Cardiac fibroblast (primary cell): ENCODE measurements at places on chromosomes 4 and X.

DNA sequence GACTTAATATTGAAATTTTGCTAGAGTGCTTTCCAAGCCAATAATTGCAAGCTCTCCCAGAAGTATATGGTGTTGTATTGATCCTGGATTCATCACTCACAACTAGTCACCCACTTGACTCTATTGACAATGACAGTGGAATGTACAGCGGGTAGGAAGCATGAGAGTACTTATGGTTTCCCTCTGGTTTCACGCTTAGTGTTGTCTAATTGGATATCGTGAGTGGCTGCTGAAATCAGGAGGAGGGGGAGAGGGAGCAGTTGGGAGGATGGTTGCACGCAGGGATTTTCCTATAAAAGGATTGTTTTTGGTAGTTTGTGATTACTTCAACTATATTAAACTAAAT is 1819.5 kb upstream of the TENM3 start:
- DNase-seq = no peak

DNA sequence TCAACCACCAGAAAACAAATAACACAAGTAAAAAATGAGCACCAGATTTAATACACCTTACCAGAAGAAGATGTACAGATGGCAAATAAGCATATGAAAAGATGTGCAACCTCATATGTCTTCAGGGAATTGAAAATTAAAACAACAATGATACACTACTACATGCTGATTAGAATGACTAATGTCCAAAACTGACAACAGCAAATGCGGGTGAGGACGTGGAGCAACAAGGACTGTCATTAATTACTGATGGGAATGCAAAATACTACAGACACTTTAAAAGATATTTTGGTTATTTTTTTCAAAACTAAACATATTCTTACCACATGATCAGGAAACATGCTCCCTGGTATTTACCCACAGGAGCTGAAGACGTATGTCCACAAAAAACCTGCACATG is 140.3 kb downstream of the FRYL start:
- peak; percentile 25 for DNase-seq

DNA sequence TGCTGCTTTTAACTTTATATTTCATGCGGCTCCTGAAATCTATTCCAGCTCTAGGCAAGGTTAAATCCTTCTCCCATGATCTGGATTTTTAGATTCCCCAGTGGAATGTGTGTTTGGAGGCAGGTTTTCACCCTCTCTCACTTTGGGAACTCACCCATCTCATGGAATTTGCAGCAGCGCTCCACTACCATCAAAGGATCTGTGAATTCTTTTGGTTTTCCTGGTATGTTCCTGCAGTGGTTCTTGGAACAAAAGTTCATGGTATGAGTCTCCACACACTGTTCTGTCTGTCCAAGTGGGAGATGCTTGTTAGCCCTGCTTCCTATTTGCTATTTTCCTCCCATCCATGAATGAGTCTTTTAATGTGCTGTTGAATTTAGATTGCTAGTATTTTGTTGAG is 14.0 kb downstream of the APOOL start:
- peak; percentile 18 for DNase-seq

GRCh38 chrX:318739-319578 is at the start of gene GTPBP6:
Gene GTPBP6, minus strand, starts transcription at chrX:318796. Its CDS starts 9 bp downstream, at chrX:318787.
- DNase-seq = peak; percentile 100
